ENCODE measurements at places on chromosomes 5 and 9.

DNA sequence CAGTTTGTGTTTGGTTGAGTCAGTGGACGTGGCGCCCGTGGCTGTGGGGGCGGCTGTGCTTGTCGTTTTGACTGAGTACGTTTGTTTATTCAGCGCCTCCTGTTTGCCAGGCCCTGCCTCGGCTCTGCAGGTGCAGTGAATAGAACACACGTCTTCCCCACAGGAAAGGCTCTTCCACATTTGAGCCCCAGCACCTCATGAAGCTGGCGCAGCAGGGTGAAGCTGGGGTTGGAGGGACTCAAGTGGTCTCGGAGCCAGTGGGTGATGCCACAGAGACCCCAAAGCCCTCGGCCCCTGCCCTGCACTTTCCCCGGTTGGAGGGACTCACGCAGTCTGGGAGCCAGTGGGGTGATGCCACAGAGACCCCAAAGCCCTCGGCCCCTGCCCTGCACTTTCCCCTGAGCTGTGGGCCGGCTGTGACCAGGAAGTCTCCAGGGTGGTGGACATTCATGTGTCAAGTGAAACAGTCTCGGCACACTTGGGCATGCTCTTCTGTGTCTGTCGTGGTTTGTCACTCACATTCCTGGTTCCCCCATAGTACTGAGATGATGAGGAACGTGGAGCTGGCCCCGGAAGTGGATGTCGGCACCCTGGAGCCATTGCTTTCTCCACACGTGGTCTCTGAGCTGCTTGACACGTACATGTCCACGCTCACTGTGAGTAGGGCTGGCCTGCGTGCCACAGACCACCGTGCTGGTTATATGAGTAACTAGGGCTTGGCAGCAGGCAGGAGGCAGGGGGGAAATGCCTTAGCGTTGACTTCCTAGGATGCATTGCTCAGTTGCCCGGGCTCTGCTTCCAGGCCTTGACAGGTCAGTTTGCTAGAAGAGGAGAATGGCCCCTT lies 13.6 kb downstream of the EXOC3 start:
- no peak for DNase-seq

DNA sequence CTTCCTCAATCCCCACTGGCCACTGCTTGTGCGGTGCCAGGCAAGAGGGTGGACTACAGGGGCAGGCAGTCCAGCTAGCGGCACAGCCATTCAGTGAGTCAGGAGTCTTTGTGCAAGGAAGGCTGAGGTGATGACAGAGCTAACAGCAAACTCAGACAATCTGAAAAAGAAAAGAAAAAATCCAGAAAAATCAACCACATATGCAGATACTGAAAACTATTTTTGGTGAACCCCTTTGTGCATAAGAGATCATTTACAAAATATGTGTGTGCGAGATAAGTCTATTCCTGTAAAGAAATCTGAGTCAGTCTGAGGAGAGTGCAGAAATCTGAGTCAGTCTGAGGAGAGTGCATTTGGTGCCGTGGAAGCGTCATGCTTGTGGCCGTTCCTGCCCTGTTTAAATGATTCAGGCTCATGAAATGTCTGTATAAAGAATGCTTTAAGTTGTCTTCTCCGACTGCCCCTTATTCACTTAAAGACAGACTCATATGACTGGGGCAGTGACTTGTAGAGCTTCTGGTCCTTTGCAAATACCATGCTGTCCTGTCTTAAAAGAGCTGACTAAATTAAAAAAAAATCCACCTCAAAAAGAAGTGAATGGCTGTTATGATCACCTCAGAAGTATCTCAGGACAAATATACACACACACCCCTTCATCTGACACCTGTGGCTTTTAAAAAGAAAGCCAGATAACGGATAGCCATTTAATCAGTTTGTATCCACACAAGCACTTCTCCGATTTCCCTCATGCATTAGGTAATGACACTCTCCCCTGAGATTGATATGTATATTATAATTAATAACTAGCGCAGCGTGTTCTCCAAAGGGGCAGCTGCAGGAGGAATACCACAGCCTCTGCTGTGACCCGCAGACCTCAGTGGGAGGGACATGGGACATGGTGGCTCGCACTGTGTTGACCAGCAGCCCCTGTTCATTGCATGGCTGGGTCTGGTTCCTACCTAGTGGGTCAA lies 47.3 kb downstream of the TRIO start:
- peak; percentile 99 for DNase-seq

- peak; percentile 55 for DNase-seq
Measured at GRCh38 chr5:78537821-78538220, 110.8 kb downstream of the LHFPL2 start.

GRCh38 chr9:115118879-115119218 lies 892 bp upstream of the TNC start:
- DNase-seq: peak; percentile 98

- no peak for DNase-seq
Measured at GRCh38 chr5:16229357-16229940, 49.9 kb upstream of the MARCHF11 start.

DNA sequence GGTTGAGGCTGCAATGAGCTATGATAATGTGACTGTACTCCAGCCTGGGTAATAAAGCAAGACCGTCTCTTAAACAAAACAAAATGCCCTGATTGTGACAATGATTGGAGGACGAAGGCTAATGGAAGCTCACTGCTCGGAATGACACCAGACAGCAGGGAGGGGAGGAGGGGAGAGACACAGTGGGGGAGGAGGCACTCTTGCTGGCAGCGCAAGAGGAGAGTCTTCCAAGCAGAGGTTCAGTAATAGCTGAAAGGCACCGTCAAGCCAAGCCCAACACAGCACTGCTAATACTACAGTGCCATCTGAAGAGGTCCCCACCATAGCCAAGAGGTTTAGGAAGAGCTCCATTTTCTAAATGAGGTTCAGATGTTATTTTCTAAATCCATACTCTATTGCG lies 102.3 kb downstream of the GLDC start:
- DNase-seq: no peak

Measured in EL (cell line).